ENCODE measurements at places on chromosomes 2 and 18. TPM values are rescaled to one million over a fixed set of nuclear protein-coding genes. Genes with fewer than 3 reads are reported as not detected.

- no peak for DNase-seq
- no peaks in the 10 kb centered on the region for H3K36me3 ChIP-seq
- no peak overlapping the region for H3K4me3 ChIP-seq
- no peaks in the 10 kb centered on the region for H3K27me3 ChIP-seq
- H3K4me1 ChIP-seq = no peaks in the 10 kb centered on the region
These were observed 26.4 kb upstream of the PAX8 start for GRCh38 chr2:113305146-113305545.

DNA sequence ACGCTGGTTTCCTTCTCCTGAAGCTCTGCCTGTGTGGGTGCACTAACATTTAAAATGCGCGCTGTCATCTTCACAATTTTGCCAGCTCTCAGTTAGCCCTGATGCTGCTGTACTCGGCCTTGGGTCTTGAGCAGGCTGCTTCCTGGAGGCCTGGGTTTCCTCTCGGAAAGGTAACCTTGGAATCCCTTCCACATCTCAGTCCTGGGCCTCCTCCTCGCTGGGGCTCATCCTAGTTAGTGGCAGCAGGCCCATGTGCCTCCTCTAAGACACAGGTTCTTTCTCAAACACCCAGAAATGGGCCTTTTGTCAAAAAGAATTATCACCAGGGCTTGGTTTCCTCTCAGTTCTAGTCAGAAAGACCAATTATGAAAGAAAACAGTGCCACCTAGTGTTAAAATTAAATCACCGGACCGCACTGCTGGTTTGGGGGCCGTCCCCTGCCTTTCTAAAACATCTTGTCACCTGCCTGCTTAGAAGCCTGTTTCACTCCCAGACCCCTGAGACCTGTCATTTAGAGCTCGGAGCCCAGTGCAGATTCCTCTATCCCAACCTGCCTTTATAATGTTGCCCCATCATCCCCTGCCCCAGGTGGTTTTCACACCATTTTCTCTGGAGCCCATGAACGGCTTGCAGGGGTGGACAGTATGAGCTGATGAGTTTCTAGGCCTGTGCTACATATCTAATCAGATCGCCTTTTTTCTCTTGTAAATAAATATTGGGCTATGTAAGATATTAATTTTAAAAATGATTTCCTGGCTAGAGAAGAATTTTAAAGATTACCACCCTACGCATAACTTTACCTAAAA lies 42.4 kb downstream of the HK2 start:
- no peak for DNase-seq
- no peak overlapping the region for H3K4me3 ChIP-seq
- no peaks in the 10 kb centered on the region for H3K4me1 ChIP-seq
- no peak overlapping the region for H3K27ac ChIP-seq

DNA sequence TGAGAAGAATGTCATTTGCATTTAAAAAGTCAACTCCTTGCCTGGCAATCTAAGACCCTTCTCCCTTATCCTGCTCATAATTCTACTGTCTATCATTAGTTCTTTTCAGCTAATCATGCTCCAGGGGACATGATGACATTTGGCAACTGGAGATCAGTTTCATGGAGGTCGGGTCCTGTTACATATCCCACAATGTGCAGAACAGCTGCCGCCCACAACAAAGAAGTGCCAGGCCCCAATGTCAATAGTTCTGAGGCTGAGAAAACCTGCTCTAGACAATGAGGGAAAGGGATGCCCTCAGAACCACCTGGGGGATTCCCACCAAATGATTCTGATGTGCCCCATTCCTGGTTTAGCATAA lies 53.4 kb upstream of the IL1RL1 start:
- no peak for DNase-seq
- no peaks in the 10 kb centered on the region for H3K36me3 ChIP-seq
- no peak overlapping the region for H3K4me3 ChIP-seq

DNA sequence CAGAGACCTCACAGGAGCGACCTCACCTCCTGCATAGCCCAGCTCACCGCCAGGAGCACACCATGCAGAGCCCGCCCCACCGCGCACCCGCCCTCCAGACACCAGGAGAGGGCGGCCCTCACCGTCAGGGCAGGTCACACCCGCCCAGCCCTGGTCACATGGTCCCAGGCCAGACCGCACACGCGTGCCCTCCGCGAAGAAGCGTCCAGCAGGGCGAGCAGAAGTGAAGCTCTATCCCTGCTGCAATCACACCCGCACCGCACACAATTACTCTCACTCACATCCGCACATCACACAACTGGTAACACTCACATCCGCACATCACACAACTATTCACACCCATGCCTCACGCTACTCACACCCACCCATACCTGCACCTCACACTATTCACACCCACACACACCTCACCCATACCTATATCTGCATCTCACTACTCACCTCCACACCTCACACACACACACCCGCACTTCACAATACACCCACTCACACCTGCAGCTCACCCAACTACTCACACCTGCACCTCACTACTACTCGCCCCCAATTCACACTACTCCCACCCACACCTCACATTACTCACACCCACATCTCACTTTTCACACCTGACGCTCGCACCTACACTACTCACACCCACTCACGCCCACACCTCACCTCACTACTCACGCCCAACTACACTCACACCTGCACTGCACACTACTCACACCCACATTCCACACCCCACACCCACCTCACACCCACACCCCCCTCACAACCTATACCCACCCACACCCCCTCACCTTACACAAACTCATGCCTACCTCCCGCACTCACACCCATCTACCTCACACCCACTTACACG lies 242.0 kb downstream of the HDAC4 start:
- no peaks in the 10 kb centered on the region for H3K27me3 ChIP-seq
- H3K4me3 ChIP-seq = no peak overlapping the region
- H3K36me3 ChIP-seq = peaks cover 14% of the 10 kb centered on the region
- no peak for DNase-seq

The SKOR2 gene
- total RNA-seq = not detected

The AGXT gene
- not detected for total RNA-seq

The ANKRD23 gene
- total RNA-seq = 23.6 TPM

- no peaks in the 10 kb centered on the region for H3K36me3 ChIP-seq
- no peak for DNase-seq
- H3K27ac ChIP-seq = no peak overlapping the region
- H3K4me3 ChIP-seq = no peak overlapping the region
- no peaks in the 10 kb centered on the region for H3K4me1 ChIP-seq
These were observed 154.1 kb upstream of the SH3BP4 start for GRCh38 chr2:234797566-234798250.

The RAB6C gene
- total RNA-seq = not detected

DNA sequence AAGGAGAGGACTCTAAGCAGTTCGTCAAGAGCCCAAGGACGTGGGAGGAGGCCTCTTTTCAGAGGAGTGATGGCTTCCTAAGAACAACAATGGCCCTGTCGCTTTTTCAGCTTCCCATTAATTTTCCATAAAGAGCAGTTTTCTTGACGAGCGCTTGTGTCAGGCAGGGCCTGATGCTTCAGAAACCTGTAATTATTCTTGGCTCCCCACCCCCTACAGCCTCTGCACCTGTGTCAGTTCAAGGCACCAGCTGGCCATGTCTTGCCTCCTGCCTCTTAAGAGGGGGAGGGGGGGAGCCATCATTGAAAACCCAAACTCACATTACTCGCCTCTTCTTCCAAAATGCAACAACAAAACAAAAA lies 32.3 kb downstream of the KLF7 start:
- peak overlapping the region; percentile 70 for H3K27ac ChIP-seq
- H3K4me3 ChIP-seq = no peak overlapping the region
- H3K27me3 ChIP-seq = no peaks in the 10 kb centered on the region
- H3K36me3 ChIP-seq = no peaks in the 10 kb centered on the region
- peaks cover 80% of the 10 kb centered on the region for H3K4me1 ChIP-seq

DNA sequence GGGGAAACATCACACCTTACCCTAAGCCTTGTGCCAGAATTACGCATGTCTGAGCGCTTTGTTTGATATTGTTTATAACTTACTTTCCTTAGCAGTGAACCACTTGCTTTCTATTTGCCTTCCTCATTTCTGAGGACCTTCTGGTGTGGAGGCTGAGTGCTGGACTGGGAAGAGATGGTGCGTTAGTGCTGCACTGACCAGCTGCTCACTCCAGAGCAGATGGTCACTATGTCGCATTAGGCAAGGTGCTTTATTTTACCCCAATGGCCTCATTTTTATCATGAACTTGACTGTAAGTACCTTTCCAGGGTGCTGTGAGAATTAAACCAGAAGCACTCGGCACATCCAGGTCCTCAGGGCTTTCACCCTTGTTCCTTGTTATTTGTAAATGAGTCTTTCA lies 46.6 kb upstream of the TMEM18 start:
- H3K27ac ChIP-seq = no peak overlapping the region
- H3K4me3 ChIP-seq = no peak overlapping the region
- DNase-seq = no peak

The RHOB gene
- 105 TPM for total RNA-seq

The LRRC30 gene
- not detected for total RNA-seq

The HMSD gene
- 1.3 TPM for total RNA-seq

The SLC9A4 gene
- not detected for total RNA-seq

- no peaks in the 10 kb centered on the region for H3K27me3 ChIP-seq
- no peak for DNase-seq
- peaks cover 100% of the 10 kb centered on the region for H3K36me3 ChIP-seq
These were observed 31.6 kb downstream of the NDUFS1 start for GRCh38 chr2:206127656-206128055.

DNA sequence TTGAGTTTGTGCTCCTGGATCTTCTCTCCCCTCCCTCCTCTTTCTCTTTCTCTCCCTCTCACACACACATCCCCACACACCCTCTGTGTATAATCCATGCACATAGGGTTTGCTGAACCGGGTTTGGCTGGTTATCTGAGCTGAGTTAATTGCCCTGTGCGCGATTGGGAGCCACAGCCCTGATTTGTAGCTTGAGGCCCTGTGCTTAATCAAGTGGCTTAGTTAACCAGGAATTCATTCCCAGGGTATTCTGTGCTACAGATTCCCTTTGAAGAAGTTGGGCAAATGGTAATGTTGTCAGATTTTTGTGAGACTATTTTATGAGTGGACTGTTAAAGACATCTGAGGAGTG lies 6.2 kb downstream of the PARD3B start:
- H3K27me3 ChIP-seq = no peaks in the 10 kb centered on the region
- H3K4me1 ChIP-seq = peaks cover 2% of the 10 kb centered on the region
- no peak overlapping the region for H3K27ac ChIP-seq

DNA sequence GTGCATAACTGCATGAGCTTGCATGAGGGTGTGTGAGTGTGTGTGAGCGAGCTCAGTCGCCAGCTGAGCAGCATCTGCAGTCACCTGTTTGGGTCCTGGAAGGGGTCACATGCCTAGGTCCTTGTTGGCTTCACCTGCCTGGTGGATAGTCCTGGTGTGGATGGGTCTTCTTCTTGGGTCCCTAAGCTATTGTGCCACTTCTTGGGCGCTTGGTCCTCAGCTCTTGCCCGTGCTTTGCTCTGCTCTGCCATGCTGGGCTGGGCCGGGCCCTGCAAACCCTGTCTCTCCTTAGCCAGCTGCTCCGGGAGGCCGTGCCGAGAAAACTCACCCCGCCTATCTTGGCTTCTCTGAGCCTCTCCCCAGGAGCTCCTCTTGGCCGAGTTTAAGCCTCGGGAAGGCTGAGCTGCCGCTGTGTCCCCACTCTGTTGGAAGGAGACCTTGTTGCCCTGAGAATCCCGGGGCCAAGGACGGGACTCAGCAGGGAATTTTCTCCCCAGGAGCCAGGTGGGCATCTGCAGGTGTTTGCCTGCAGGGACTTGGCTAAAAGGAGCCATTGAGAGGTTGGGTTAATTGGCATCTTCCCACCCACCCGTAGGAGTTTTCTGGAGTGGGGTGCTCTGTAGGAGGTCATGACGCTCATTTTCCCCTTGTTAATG lies 300.8 kb downstream of the NDUFA10 start:
- H3K36me3 ChIP-seq = no peaks in the 10 kb centered on the region
- no peaks in the 10 kb centered on the region for H3K27me3 ChIP-seq
- H3K4me3 ChIP-seq = no peak overlapping the region
- peak; percentile 5 for DNase-seq
- H3K4me1 ChIP-seq = no peaks in the 10 kb centered on the region

- no peak for DNase-seq
- H3K36me3 ChIP-seq = no peaks in the 10 kb centered on the region
- no peaks in the 10 kb centered on the region for H3K27me3 ChIP-seq
- no peaks in the 10 kb centered on the region for H3K4me1 ChIP-seq
- no peak overlapping the region for H3K4me3 ChIP-seq
These were observed 53.6 kb upstream of the PKDCC start for GRCh38 chr2:41994233-41994637.

The PROM2 gene
- 1.1 TPM for total RNA-seq

- no peak overlapping the region for H3K4me3 ChIP-seq
- H3K27me3 ChIP-seq = no peaks in the 10 kb centered on the region
- H3K4me1 ChIP-seq = peaks cover 28% of the 10 kb centered on the region
- DNase-seq = no peak
These were observed 55.0 kb downstream of the KLF7 start for GRCh38 chr2:207110715-207111114.

DNA sequence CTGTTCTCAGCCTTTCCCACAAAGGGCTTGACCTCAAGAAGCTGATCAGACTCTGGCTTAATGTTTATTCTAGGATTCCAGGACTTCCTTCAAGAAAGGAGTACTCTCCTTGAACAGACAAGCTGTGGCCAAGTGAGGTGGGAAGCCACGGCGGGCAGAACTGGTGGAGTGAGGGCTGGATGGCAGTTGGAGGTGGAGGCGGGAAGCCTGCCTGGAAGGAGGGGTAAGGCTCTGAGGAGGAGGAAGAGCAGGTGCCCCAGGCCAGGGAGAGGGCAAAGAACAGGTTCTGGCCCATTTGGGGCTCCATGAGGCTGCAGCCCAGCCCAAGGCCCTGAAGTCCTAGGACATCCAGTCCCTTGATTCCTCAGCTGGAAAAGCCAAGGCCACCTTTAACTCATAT lies 143.9 kb downstream of the CYP26B1 start:
- no peaks in the 10 kb centered on the region for H3K4me1 ChIP-seq
- H3K4me3 ChIP-seq = no peak overlapping the region
- H3K36me3 ChIP-seq = no peaks in the 10 kb centered on the region
- DNase-seq = no peak
- H3K27ac ChIP-seq = no peak overlapping the region

GRCh38 chr2:239310401-239311061 lies 90.3 kb downstream of the HDAC4 start:
- H3K36me3 ChIP-seq = no peaks in the 10 kb centered on the region
- H3K27ac ChIP-seq = peak overlapping the region; percentile 82
- H3K4me3 ChIP-seq = no peak overlapping the region
- peaks cover 6% of the 10 kb centered on the region for H3K4me1 ChIP-seq
- no peaks in the 10 kb centered on the region for H3K27me3 ChIP-seq

DNA sequence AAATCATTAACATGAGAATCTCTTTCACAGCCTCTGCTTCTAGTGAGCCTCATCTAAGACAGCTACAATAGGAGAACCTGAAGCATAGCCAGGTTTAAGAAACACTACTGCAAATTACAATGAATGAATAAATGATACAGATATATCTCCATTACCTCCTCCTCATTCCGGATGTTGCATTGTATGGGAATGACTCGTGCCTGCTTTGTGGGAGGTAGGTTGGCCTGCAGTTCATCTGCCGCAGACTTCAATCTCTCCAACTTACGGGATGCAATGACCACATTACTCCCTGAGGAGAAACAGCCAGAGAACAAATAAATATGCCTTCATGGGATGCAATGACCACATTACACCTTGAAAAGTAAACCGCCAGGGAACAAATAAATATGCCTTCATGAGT lies 15.4 kb downstream of the PECR start:
- H3K4me1 ChIP-seq = no peaks in the 10 kb centered on the region
- no peak overlapping the region for H3K4me3 ChIP-seq
- H3K27ac ChIP-seq = no peak overlapping the region

The ZC3H6 gene
- 25.2 TPM for total RNA-seq

The MAP2 gene
- 6.2 TPM for total RNA-seq

Measured in heart left ventricle (tissue), 16 donors.